Left ventricle myocardium inferior (tissue), 1 donor: ENCODE measurements at places on chromosomes 7 and 10.

GRCh38 chr10:75302029-75302428 is 66.3 kb upstream of the COMTD1 start:
- DNase-seq: no peak

- no peak for DNase-seq
These were observed 177.9 kb upstream of the BET1 start for GRCh38 chr7:94182066-94182465.

GRCh38 chr10:33796680-33797079 is 462.2 kb upstream of the NRP1 start:
- DNase-seq: no peak

- DNase-seq: no peak
These were observed 10.6 kb downstream of the DBF4 start for GRCh38 chr7:87886875-87887274.
